ENCODE measurements at places on chromosomes 4 and X.

DNA sequence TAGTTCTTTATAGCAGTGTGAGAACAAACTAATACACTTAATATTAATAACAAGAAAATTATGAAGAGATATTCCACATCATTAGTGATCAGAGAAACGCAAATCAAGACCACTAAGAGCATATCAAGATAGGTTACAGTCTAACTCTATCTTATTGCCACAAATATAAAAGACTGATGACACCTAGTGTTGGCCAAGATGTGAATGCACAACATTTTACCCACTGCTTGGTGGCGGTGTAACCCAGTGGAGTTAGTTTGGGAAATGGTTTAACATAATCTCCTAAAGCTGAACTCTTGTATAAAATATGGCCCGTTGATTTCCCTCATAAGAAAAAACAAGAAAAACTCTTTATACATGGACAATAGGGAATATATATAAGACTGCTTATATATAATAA is 92.4 kb downstream of the SLITRK2 start:
- no peaks in the 10 kb centered on the region for H3K4me1 ChIP-seq
- no peak overlapping the region for H3K27ac ChIP-seq
- no peak overlapping the region for H3K4me3 ChIP-seq
- DNase-seq, result no peak

DNA sequence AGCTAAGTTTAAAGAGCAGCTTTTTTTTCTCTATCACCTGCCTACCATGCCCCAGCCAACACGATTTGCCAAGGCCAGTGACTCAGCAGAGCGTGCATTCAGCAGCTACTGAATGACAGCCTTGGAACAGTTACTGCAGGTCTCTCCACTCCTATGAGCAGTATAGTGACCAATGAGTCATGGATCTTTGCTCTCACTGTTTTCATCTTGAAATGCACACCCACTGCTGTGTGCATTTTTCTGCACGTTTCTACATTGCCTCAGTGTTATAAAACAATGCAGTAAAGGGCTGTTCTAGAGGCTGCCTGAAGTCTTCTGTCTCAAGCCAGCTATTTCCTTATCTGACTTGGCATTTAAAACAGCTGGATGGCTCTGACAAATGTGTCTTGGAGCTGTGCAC is 66.0 kb upstream of the C4orf54 start:
- no peaks in the 10 kb centered on the region for H3K4me1 ChIP-seq
- H3K27me3 ChIP-seq, result no peaks in the 10 kb centered on the region
- no peaks in the 10 kb centered on the region for H3K36me3 ChIP-seq
- H3K4me3 ChIP-seq, result no peak overlapping the region

GRCh38 chr4:85408301-85408700 is 66.6 kb upstream of the ARHGAP24 start:
- no peak overlapping the region for H3K27ac ChIP-seq
- no peak overlapping the region for H3K4me3 ChIP-seq
- H3K4me1 ChIP-seq, result no peaks in the 10 kb centered on the region
- H3K36me3 ChIP-seq, result no peaks in the 10 kb centered on the region

DNA sequence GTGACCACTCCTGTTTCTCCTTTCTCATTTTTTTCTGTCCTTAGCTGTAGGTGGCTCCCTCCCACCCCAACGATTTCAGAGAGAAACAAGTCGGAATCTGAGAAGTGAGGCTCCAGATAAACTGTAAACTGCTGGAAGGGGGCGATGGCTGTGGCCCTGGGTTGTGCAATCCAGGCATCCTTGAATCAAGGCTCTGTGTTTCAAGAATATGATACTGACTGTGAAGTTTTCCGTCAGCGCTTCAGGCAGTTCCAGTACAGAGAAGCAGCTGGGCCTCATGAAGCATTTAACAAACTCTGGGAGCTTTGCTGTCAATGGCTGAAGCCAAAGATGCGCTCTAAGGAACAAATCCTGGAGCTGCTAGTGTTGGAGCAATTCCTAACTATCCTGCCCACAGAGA is 37.7 kb downstream of the ETDC start:
- no peaks in the 10 kb centered on the region for H3K36me3 ChIP-seq
- no peak overlapping the region for H3K27ac ChIP-seq
- no peak overlapping the region for H3K4me3 ChIP-seq
- no peaks in the 10 kb centered on the region for H3K27me3 ChIP-seq
- no peaks in the 10 kb centered on the region for H3K4me1 ChIP-seq

DNA sequence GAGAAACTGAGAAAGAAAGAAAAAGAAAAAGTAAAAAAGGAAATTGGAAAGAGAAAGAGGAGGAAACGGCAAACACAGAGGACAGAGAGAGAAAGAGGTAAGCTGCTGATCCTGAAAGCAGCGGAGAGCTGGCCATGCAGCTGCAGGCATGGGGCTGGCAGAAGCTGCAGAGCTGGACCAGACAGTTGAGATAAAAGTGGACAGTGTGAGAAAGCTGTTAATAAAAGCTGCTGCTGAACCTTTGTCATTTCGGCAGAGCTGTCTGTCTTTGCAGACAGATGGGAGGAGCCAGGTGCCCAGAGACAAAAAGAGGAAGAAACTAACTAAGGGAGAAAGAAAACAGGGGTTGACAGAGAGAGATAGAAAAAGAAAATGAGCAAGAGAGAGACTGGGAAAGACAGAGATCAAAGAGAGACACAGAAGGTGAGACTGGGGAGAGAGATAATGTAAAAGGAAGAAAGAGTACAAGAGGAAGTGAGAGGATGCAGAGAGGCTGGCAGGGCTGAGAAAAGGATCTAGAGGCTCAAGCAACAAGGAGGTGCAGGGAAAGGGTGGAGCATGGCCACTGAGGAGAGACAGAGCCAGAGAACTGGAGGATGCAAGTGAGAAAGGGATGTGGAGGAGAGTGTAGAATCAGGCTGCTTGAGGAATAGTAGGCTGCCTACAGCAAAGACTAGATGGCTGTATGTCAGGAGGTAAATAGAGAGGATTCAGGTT is 376.8 kb upstream of the FGF16 start:
- no peak overlapping the region for H3K27ac ChIP-seq
- no peak for DNase-seq
- no peak overlapping the region for H3K4me3 ChIP-seq
- H3K27me3 ChIP-seq, result no peaks in the 10 kb centered on the region
- H3K4me1 ChIP-seq, result no peaks in the 10 kb centered on the region

- H3K36me3 ChIP-seq, result no peaks in the 10 kb centered on the region
- H3K4me3 ChIP-seq, result no peak overlapping the region
- no peak overlapping the region for H3K27ac ChIP-seq
- DNase-seq, result no peak
- no peaks in the 10 kb centered on the region for H3K27me3 ChIP-seq
These were observed 1267.3 kb downstream of the PCDH19 start for GRCh38 chrX:99142745-99143144.

All from prostate gland (tissue), 2 donors.